NCI-H146 (cell line): ENCODE measurements at places on chromosomes 12 and 14.

GRCh38 chr12:4137015-4137414 is 136.5 kb upstream of the CCND2 start:
- no peak for DNase-seq

DNA sequence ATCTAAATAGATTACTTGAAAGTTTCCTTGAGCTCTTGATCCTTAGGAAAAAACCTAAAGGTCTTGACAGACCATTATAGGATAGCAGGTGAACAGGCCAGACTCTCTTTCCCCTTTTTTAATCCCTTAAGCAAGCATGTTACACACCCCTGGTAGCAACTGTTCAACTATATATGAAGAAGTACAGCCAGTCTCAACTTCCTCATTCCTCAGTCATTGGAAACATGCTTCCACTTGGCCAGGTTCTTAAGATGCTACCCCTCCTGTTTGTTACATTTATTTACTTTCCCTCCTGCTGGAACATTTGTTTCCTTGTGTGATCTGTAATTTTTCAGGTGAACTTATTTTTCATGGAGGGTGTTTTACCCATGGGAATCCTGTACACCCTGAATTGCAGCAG is 124.1 kb downstream of the ARMH4 start:
- no peak for DNase-seq

DNA sequence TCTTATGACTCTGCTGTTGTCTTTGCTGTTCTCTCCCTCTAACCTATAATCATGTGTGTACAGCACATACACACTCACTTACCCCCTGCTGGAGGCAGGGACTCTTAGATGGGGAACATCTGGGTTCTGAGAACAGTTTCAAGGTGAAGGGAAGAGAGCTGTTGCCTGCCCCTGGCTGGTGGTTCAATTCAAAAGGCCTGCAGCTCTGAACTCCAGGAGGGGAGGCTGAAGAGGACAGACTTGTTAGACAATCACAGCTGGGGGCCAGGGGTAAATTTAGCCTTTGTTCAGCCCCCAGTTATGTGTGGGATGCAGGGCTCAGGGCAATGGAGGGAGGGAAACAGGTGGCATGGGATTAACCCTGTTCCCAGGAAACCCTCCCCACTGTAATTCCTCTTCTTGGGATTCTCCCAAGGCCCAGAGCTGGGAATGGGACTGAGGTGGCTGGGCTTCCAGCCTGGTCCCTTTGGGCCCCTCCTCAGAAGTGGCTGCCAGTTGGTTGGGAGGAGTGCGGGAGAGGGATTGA is 1.9 kb downstream of the MYL6B start:
- DNase-seq, result peak; percentile 57

GRCh38 chr14:72598306-72598705 is 295.6 kb downstream of the DPF3 start:
- no peak for DNase-seq

DNA sequence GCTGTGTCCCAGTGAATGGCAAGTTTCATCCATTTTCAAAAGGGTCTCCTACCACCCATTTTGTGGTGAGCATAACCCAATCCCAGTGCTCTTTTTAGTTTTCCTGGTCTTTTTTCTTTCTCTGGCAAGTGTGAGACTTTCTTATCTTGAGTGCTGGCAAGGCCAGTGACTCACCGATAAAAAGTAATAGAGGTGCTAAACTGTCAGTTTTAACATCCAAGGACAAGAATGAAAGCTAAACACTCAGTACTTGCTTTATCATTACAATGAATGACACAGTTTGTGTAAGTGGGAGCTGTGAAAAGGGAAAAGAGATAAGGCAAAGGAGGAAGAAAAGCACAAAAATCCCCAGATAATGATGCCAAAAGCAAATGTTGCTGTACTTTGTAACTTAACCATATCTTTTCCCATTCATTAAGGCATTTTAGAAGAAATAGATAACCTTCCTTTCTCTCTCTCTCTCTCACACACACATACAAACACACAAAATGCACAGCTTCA is 4.9 kb upstream of the LRIG3 start:
- no peak for DNase-seq

- DNase-seq, result no peak
Measured at GRCh38 chr12:117733549-117733805, 235.3 kb downstream of the KSR2 start.

GRCh38 chr14:26548406-26548805 is 49.4 kb downstream of the NOVA1 start:
- no peak for DNase-seq

DNA sequence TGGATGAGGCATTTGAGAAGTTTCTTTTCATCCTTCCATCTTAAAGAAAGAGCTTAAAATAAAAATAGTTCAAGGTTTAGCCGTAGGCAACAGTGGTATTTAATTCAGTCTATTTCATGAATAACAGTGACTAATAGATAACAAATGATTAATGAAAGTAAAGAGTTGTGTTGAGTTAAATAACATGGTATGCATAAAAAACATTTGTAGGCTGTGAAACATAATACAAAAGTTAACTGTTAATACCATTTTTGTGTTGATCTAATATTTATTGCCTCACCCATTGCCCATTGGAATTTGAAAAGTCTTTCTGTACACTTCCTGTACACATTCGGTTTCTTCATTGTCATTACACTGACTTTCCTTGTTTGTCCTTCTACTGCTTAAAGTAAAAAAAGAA is 108.6 kb upstream of the PDE3A start:
- DNase-seq, result no peak

DNA sequence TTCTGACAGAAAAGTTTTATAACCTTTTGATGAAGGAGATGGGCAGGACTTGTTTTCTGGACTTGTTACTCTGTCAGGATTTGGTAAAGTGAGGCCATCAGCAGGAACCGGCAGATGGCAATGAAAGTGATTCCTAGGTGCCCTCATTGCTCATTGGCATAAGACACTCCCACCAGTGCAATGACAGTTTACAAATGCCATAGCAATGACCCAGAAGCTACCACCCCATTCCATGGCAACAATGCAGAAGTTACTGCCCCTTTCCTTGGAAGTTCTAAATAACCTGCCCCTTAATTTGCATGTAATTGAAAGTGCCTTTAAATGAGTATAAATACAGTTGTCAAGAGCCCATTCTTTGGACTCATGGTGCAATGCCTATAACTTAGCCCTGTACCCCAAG is 222.6 kb downstream of the CEP128 start:
- DNase-seq, result no peak

GRCh38 chr14:77353469-77354141 is 23.3 kb downstream of the TMED8 start:
- no peak for DNase-seq

DNA sequence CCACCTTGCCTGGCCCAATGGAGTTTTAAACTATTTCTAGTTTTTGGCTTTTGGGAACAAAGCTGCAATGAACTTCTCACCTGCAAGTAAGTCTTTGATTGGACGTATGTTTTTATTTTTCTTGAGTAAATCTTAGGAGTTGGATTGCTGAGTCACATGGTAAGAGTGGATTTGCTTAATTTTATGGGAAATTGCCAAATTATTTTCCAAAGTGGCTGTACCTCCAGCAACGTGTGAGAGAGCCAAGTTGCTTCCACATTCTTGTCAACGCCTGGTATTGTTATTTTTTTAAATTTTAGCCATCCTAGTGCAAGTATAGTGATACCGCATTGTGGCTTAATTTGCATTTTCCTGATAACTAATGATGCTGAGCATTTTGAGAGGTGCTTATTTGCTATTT is 136.6 kb downstream of the LMNTD1 start:
- no peak for DNase-seq

- peak; percentile 92 for DNase-seq
Measured at GRCh38 chr14:41609704-41610183, 3.1 kb downstream of the LRFN5 start.

DNA sequence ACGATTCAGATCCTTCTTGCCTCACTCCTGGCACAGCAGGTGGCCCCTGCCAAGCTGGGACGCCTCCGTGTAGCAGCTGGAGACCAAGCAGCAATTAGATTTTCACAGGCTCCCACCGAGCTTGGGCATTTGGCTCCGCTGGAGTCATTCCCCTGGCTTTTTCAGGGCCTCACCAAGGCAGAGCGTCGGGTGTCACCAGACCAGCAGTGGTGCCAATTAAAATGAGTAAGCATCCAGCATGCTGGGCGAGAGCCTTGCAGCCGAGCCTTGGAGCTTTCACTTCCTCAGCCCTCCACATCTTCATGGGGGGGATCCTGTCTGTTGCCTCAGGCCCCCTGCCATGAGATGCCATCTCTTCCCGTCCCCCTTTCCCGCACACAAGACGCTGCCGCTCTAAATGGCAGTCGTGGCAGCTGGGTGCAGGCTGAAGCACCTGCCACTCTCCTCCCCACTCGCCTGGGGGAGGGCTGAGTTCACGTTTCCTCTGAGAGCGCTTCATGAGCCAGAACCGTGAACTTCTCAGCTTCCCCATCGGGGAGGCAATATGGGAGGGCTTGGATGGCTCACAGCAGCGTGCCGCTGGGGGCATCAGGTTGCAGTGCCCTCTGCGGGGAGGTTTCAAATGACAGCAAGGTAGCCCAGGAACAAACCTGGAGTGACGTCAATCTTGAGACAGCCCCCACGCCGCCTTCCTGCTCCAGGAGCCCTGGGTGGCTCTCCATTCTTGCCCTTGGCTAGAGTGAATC is 11.7 kb downstream of the TPCN1 start:
- peak; percentile 87 for DNase-seq

- no peak for DNase-seq
Measured at GRCh38 chr12:3772380-3772779, 19.5 kb upstream of the CRACR2A start.

DNA sequence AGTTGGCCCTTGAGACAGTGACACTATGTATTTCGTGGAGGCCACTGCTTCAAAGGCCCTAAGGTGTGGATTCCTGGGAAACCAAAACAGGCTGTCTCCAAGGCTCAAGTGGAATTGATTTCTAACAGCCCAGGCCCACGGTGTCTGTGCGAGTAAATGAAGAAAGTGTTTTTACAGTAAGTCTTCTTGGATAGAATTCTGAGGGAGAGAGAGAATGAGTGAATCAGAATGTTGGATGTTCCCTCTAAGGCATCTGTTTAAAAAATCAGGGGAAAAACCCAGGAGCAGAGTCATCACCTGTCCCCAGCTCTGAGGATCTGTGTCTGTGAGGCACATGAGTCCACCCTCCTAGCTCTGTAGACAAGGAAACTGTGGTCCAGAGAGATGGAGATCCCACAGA is 22.3 kb upstream of the BDKRB1 start:
- DNase-seq, result no peak

DNA sequence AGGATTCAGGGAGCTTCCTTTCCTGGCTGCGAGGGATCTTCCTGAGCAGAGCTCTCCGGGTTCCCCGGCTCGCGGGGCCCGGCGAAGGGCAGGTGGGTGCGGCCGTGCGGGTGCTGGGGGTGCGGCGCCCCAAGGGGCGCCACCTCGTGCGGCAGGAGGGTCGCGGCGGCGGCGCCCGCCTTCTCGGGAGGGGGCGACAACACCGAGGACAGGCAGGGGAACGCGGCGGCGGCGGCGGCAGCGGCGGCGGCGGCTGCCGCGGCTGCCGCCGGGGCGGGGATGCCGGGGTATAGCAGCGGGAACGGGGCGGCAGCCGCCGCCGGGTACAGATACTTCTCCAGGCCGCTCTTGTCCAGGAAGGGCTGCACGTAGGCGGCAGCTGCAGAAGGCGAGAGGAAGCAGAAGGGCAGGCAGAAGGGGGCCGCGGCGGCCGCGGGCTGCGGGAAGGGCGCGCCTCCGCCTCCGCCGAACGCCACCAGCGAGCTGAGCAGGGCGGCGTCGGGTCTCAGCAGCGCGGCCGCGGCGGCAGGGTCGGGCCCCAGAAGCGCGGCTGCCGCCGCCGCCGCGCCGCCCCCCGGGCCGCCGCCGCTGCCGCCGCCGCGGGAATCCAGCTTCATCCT is 2.7 kb downstream of the BHLHE41 start:
- peak; percentile 56 for DNase-seq

GRCh38 chr12:48764521-48764920 is 24.4 kb downstream of the ADCY6 start:
- no peak for DNase-seq

- no peak for DNase-seq
Measured at GRCh38 chr14:34742270-34743115, 28.1 kb upstream of the CFL2 start.

DNA sequence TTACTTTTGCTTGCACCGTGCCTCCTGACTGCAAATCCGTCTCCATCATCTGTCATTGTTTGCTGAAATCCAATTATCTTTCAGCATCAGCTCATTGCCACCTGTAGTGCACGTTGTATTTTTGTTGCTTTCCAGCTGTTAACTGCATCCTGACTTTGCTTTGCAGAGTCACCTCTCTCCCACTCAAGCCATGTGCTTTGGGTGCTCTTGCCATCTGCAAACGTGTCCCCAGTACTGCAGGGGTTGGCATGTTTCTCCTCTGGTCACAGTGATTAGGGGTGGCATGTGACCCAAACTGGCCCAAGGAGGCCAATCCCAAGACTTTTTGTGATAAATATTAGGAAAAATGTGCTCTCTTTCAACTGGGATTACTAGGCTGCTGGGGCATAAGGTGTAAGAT is 10.5 kb upstream of the TMED2 start:
- DNase-seq, result peak; percentile 15

GRCh38 chr12:93407054-93407962 is 29.6 kb downstream of the NUDT4 start:
- DNase-seq, result no peak

GRCh38 chr12:124630791-124631313 is 63.4 kb upstream of the NCOR2 start:
- no peak for DNase-seq

GRCh38 chr12:71455028-71455737 is 15.6 kb downstream of the LGR5 start:
- no peak for DNase-seq

DNA sequence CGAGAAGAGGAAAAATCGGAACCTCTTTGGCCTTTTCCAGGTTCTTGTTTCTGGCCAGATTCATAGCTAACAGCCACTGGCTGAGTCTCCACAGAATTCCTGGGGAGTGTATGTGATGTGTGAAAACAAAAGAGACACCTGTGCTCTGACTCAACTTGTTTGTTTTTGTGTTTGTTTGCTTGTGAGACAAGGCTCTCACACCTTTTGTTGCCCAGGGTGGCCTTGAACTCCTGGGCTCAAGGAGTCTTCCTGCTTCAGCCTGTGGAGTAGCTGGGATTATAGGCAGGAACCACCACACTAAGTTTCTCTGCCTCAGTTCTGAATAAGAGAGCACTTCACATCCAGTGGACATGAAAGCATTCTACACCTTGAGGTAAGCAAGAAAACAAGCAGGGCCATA is 22.7 kb downstream of the MFAP5 start:
- no peak for DNase-seq

DNA sequence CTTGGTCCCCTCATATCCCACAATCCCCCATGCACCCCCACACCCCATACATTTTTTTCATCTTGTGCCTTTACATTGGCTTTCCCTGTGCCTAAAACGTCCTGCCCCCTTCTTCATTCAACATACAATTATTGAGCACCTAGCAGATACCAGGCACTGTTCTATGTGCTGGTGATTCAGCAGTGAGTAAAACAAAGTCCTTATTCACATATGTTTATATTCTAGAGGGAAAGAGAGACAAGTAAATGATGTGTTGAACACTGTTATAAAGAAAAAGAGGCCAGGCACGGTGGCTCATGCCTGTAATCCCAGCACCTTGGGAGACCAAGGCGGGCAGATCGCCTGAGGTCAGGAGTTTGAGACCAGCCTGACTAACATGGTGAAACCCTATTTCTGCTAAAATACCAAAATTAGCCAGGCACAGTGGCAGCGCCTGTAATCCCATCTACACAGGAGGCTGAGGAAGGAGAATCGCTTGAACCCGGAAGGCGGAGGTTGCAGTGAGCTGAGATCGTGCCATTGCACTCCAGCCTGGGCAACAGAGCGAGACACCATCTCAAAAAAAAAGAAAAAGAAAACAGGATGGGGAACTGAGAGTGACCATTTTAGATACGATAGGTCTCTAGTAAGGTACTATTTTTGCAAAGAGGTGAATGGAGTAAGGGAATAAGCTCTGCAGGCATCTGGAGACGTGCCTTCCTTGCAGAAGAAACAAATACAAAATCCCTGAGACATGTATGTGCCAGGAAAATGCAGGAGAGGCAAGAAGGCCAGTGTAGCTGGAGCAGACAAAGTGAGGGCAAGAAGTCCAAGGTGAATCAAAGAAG is 12.2 kb downstream of the SLC7A7 start:
- no peak for DNase-seq
